ENCODE measurements at places on chromosomes 3 and 15.
A peak's percentile ranks its signal among the peaks of the same experiment; 100 is the strongest.

DNA sequence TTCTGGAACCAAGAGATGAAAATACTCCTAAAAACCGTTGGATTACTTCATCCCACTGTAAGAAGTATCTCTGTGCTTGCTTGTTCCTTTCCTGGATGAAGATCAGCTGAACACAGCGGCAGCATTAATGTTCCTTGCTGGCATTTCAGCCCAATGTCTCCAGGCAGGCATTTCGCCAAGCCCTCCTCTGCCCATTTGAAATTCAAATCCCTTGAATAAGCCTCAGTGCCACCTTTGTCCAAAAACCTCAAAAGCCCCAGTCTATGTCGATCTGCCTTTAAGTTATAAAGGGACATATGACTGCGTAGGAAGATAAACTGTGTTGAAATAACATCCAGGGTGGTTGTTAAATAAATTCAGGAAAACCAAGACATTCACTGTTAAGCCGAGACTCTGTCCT, 156.8 kb upstream of the PDZRN3 start:
- DNase-seq: no peak

- DNase-seq: no peak
These were observed 46.1 kb upstream of the KLHL25 start for GRCh38 chr15:85840802-85841152.

DNA sequence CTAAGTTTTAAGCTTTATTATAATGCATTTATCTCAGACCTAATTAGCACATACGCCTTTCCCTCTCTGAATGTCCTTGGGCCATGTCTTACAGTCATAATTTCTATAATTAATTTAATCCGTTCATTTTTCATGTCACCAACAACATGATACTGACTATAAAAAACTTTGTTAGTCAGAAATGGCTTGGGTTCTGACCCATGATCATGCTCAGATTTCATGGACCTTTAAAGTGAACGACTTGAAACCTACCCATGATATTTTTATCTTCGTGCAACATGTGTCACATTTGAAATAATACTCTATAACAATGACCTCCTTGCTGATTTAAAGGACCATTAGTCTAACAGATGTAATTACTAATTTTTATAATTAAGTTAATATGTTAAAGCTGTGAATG, 1033.8 kb downstream of the DIPK2A start:
- DNase-seq: no peak

GRCh38 chr3:154095832-154096421, 25.3 kb upstream of the ARHGEF26 start:
- no peak for DNase-seq

DNA sequence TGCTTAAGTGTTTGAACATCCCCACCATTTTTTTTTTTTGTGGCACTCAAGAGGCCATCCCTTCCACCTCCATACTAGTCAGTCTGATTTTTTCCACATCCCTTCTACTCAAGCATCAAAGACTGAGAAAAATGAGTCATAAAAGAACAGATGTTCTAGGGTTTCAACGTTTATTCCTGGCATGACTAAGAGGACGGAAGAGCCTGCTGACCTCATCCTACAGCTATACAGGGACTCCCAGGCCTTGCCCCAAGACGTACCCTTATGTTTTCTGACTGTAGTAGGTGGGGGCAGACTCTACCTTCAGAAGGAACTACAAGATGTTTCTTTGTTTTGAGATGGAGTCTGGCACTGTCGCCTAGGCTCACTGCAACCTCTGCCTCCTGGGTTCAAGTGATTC, 3.3 kb upstream of the ITPKA start:
- DNase-seq: no peak

- DNase-seq: no peak
These were observed 34.5 kb downstream of the USP3 start for GRCh38 chr15:63538876-63539275.

DNA sequence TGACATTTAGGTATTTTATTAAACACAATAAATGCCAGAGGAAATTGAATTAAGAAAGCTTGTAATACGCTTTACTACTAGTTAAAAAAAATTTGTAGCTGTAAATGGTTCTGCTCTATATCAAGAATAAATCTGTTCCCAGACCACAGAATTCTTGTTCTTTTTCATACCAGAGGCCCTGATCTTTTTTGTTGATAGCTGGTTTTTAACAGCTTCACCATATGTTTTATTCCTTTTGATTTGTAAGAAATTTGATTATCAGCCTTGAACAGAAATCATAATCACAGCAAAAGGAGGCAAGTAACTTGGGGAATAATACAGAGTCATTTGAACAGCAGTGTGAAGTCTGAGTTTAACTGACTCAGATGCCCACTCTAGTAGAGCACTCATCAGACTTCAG, 202.7 kb downstream of the CNTN4 start:
- DNase-seq: no peak

- no peak for DNase-seq
These were observed 7.0 kb upstream of the NR2F2 start for GRCh38 chr15:96323319-96324145.

DNA sequence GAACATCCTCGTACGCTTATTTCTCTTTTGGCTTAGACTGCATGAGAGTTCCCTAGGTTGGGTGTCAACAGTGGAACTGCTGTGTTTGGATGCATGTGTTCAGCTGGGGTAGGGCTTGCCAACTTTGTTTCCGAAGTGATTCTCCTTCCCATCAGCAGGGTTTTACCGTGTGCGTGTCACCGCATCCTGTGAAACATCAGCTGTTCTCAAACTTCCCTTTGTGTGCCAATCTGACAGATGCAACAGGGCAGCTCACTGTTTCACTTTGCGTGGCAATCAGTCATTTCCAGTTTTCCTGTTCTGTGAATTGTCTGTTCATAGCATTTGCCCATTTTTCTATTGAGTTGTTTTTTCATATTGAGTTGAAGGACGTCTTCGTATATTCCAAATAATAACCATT, 218.8 kb downstream of the VPS13C start:
- DNase-seq: no peak

- peak; percentile 24 for DNase-seq
These were observed 108.5 kb downstream of the APBA2 start for GRCh38 chr15:28994142-28994830.

DNA sequence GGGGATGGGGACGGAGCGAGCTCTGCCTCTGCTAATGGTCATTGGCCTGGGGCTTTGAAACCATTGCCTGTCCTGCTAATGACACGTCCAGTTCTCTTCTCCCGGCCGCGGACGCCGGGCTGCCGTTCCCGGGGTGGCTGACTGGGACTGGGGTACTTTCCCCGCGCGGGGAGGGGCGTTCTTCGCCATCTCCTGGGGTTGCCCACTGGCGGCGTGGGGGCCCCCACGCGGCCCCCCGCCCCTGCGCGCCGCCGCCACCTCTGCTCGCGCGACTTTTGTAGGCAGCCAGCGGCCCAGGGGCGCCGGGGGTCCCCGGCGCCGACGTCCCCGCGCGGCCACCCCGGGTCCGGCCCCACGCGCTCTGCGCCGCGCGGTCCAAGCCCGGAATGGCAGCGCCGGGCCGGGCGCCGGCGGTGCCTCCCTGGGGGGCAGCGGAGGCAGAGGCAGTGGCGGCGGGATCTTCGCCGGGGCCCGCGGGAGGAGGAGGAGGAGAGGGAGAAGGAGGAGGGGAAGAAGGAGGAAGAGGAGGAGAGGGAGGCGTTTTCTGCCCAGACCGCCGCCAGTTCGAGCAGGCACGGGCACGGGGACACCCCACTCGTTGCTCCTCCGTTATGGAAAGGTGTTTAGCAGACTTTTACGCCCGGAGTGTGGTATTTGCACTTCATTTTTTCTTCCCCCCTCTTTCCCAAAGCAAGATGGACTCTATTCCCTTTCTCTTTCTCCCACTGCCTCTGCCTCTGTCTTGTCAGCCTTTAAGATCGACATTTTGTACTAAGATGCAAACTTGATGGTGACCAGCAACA, 2.3 kb downstream of the BBX start:
- peak; percentile 35 for DNase-seq

DNA sequence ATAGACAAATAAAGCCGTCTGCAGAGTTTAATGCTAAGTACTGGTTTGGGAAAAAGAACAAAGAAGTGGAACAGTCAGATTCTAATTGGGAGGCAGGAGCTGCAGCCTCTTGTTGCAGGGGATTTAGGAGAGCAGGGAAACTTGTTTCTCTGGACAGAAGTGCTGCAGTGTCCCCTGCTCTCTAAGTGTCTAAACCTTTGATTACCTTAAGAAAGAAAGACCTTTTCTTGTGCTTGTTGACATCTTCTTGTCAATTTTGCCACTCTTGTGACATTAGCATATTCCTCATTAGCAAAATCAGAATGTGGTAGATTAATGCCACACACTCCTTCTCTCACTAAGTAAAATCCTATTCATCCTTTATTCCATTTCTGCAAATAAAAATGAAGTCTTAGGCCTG, 38.8 kb downstream of the TRAT1 start:
- no peak for DNase-seq

DNA sequence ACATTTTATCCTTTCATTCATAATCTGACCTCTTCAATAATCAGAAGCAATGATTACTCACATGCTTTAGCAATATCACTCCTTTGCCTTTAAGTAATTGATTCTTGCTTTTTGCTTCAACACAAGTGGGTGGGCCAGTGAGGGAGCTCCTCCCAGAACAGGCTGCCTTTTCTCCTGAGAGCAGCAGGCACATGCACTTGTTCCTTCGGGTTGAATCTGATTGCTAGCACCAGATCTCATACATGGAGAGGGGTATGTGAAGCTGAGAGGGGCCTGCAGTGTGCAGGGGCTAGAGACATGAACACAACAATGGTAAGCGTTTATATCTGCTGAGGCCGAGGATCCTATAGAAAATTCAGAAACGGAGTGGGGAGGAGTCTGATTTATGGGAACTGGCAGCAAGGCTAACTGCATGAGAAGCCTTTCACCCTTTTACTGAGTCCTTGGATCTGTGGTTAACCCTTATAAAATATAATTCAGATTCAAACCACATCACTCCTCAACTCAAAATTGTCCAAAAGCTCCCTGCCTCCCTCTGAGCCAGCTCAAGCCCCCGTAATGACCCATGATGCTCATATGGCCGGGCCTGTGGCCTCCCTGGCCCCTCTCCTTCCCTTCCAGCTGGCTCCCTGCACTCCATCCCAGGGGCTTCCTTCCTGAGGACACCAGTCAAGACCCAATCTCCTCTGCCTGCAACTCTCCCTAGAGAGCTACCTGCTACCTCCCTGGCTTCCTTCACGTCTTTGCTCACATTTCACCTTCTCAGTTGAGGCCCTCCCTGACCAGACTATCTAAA, 32.4 kb downstream of the ZNF445 start:
- no peak for DNase-seq

GRCh38 chr3:71099997-71100719, 483.4 kb downstream of the FOXP1 start:
- DNase-seq: no peak

- no peak for DNase-seq
These were observed 26.6 kb downstream of the CLDN18 start for GRCh38 chr3:138036572-138036971.

- no peak for DNase-seq
These were observed 145.2 kb upstream of the NUDT16 start for GRCh38 chr3:131236421-131236820.

- DNase-seq: no peak
These were observed 829 bp downstream of the SELENOT start for GRCh38 chr3:150603980-150604319.
